ENCODE measurements at places on chromosomes 1 and 21. TPM values are rescaled to one million over a fixed set of nuclear protein-coding genes. Genes with fewer than 3 reads are reported as not detected.

Gene FAM163A
- not detected for total RNA-seq

Gene MAP10
- total RNA-seq = 4.0 TPM

Gene LCE1B
- not detected for total RNA-seq

Gene RNU1-3
- 2,477 TPM for total RNA-seq

DNA sequence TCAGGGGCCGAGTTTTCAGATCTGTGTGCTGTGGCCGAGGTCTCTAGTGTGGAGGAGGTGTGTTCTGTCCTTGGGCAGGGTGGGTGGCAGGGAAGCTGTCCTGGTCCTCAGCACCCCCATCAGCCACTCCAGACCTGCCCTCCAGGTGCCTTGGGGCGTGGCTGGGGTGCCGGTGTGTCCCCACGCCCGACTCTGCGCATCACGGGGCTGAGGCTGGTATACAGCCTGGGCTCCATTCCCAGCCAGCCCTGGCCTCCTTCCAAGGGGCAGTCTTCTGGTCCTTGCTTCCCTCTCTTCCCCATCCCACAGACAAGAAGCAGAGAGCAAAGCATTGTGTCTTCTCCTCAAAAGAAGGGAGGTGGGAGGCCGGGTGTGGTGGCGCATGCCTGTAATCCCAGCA lies 4.0 kb downstream of the SAMD11 start:
- H3K27ac ChIP-seq = no peak overlapping the region
- H3K4me1 ChIP-seq = peaks cover 4% of the 10 kb centered on the region

DNA sequence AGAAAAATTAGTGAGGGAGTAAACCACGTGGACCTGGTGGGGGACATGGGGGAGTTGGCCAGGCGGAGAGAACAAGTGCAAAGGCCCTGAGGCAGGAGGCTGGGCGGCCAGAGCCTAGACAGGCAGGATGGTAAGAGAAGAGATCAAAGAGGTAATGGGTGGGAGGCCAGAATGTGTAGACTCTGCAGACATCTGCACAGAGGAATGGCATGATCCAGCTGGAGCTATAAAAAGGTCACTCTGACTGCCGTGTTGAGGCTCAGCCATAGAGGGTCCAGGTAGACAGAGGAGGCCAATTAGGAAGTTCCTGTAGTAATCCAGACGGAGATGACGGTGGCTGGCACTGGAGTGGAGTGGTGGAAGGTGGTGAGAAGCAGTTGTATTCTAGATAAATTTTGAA lies 3.6 kb downstream of the H6PD start:
- peaks cover 62% of the 10 kb centered on the region for H3K4me1 ChIP-seq
- peaks cover 2% of the 10 kb centered on the region for H3K27me3 ChIP-seq
- H3K36me3 ChIP-seq = peaks cover 3% of the 10 kb centered on the region
- DNase-seq = no peak
- H3K4me3 ChIP-seq = no peak overlapping the region

All from activated CD4-positive, alpha-beta T cell treated with anti-CD3 and anti-CD28 coated beads, Interleukin-2, amount 10 ng/mL, durations not matched to agents 7 days and 5 days (primary cell).